ENCODE measurements at places on chromosomes 11 and 22.

DNA sequence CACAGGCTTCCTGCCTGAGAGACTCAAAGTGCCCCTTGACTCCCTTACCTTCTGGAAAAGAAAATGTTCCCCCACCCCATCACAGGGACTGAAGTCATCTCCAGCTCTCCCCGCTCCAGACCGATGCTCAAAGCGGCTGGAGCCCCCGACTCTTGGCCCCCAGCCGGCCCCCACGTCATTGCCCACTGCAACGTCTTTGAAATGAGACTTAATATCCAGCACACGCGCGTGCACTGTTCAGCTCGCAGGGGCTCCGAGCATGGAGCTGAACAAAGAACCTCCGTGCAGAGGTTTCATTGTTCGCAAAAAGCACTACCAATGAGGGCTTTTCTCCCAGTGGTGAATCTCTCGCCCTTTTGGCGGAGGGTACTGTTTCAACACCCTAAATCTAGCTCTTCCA is 313.4 kb upstream of the SORL1-AS1 start:
- no peak for DNase-seq

DNA sequence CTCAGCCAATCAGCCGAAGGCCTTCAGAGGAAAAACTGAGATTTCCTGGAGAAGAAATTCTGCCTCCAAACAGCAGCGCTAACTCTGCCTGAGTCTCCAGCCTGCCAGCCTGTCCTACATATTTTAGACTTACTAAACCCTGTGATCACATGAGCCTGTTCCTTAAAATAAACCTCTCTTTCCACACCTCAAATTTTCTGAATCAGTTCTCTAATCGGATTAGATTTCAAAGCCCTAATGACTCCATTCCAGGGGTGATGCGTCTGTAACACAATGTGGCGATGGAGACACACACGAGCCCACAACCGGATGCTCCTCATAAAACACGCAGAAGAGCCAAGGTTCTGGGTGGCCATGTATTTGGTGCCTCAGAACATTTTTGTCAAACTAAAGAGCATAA is 1371.2 kb downstream of the BRD1 start:
- DNase-seq, result no peak

DNA sequence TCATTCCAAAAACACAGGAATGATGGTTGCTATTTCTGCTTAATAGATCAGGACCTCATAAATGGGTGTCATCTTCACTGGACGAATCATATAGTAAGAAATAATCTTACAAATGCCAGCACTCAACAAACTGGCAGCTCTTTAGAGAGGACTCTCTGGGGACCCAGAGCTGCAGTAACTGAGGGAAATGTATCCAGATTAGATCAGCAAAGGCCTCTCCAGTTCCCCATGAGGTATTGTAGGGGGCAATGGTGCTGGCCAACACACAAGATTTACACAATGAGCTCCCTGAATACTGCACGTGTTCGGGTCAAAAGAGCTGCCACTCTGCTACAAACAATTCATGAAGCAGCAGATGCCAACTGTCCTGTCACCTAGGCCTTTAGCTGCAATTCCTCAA is 110.2 kb downstream of the RBFOX2 start:
- DNase-seq, result no peak

DNA sequence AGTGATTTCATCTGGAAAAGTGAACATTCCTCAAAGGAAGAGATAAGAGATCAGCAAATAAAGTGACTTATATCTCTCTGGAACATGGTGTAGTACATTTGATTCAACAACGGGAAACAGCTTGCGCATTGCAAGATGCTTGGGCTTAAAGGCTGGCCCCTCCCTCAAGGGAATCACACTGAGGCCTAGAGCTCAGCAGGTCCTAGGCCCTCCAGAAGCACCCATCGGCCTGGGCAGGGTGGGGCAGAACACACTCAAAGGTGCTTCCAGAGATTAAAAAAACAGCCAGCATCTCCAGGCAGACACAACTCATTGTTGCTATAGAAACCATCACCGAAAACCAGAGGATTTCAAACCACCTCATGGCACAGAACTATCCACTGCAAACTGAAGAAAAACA is 69.0 kb upstream of the ARFGAP3 start:
- no peak for DNase-seq

GRCh38 chr11:60182541-60183330 is at the start of gene MS4A6A:
TSS of gene MS4A6A (minus strand) at chr11:60183083. CDS start at chr11:60181727, 1,356 bp downstream.
- DNase-seq, result no peak

DNA sequence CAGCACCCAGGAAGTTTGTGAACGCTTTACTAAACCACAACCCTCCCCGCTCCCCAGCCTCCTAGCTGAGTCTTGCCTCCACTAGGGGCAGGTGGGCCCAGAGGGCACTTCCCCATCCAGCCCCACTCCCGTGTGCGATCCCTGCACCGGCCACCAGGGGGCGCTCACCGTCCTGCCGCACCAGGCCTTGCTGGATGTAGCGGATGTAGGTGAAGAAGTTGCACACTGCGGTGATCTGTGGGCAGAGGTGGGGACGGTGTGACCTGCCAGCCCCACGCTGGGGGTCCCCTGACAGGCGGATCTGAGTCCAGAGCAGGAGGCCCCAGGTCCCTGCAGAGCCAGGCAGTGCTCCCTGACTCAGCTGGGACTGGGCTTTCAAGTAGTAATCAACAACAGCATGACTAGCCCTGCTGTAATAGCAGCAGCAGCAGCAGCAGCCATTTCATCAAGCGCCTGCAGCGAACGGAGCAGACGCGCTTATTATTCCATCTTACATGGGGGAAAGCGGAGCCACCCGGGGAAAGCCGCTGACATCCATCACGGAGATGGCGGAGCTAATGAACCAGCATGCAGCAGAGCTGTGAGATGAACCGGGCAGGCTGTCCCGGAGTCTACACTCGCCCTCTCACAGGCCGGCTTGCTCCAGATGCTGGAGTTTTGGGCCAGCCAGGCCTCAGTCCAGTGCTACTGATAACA is 7.9 kb upstream of the FADS3 start:
- peak; percentile 92 for DNase-seq

- DNase-seq, result no peak
Measured at GRCh38 chr11:64750361-64751054, 6.6 kb upstream of the RASGRP2 start.

DNA sequence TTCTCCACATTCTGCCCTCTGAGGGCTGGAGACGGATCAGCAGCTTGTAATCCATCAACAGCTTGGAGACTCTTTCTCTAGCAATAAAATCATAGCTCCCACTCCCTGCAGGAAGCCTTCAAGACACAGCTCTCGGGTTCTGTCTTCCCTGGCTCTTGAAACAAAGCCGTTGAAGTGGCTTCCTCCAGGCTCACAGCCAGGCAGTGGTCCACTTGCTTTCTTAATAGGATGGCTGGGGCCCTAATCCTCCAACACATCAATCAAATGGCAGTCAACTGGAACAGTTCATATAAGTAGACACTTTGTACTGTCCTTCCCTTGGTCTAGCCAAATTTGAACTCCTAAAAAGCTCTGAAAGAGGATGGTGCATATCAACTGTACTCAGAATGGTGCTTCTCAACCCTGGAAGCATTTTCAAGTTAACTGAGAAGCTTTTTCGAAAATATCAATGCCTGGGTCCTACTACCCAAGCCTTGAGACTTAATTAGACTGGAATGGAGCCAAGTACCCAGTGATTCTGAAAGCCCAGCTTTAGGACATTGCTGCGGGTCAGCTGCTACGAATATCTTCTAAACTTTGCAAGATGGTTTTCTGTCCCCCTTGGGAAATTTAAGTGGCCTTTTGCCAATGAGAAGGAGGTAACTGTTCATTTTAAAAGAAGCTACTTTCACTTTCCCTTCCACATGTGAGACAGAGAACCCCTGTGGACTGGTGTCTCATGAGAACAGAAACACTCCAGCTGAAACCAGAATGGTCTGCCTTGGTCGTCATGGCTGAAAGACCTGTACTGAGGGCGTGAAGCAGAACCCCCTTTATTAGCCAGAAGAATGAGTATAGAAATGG is 74.7 kb downstream of the SC5D start:
- DNase-seq, result peak; percentile 52

DNA sequence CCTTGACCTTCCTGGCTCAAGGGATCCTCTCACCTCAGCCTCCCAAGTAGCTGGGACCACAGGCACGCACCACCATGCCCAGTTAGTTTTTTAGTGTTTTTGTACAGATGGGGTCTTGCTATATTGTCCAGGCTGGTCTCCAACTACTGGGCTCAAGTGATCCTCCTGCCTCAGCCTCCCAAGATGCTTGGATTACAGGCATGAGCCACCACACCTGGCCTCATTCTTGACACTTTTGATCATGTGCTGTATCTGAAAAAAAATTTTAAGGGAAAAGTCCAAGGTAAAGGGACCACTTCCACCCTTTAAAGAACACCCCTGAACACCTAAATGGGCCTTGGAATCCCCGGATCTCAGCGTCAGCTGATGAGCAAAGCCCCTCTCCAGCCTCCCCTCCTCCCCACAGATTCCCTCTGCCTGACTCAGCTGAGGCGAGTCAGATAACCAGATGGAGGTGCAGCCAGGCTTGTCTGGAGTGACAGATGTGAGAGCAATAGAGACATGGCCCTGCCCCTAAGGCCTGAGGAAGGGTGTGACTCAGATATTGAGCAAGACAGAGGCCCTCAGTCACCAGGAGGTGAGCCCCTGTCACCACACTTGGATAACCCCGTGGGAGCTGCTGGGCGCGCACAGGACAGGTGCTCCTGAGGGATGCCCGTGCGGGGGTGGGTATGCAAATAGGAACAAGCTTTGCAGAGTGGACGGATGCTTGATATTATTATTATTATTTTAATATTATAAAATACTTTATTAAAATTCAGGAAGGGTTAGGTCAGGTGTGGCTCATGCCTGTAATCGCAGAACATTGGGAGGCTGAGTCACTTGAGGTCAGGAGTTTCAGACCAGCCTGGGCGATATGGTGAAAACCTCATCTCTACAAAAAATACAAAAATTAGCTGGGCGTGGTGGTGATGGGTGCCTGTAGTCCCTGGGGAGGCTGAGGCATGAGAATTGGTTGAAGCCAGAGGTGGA is 5.0 kb upstream of the CCDC88B start:
- peak; percentile 91 for DNase-seq

DNA sequence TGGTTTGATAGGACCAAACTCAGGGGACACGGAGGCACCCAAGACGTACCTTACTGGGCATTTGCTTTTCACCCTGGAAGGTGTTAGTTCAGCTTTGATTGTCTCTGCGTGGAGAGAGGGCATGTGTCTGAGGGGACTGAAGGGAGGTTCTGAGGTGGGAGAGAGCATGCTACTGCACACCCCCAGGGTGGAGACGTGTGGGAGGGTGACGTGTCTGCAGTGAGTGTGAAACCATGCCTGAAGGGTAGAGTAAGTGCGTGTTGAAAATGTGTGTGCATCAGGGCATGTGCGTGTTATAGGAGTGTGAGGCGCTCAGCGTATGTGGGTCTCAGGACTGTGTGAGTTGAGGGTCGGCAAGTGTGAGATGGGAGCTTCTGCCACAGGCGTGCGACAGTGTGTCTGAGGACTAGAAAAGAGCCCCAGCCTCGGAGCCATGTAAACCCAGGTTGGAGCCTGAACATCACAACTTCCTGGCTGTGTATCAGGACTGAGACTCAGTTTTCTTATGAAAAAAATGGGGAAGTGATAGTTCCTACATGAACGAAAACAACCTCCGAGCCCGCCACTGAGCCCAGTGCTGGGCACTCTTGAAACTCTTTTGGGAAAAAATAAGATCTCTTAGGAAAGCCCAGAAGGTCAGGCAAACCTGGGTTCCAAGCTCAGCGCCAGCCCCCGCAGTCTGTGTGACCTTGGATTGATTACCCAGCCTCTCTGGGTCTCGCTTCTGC is 11.8 kb upstream of the KCNJ11 start:
- DNase-seq, result peak; percentile 47

DNA sequence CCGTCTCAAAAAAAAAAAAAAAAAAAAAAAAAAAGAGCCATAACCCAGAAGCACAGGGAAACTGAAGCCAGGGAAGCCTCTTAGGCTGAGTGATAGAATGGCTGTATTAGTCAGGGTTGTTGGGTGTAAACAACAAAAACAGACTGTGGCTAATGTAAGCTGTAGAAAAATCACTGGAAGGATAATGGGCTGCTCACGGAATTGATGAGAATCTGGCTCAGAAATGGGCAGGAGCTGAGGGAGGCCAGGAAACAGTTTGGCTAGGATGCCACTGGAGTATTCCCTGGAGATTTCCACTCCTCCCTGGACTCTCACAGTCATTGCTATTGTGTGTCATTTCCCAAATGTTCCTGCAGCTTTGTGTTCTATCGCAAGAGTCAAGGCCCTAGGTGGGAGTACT is 22.4 kb downstream of the SLC22A6 start:
- DNase-seq, result no peak

DNA sequence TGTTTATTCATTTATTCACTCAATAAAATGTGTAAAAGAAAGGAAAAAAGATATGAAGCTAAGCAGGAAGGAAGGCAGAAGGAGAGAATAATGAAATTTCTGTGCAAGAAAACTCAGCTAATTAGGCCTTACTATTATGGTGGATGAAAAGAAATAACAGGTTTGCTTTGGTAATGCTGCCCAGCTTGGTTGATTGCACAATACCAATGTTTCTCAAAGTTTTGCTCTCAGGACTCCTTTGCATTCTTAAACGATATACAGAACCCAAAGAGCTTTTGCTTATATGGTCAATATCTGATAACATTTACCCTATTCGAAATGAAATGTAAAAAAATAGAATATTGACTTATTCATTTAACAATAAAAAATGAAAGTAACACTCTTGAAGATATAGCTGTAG is 7.3 kb upstream of the CTSC start:
- DNase-seq, result no peak

DNA sequence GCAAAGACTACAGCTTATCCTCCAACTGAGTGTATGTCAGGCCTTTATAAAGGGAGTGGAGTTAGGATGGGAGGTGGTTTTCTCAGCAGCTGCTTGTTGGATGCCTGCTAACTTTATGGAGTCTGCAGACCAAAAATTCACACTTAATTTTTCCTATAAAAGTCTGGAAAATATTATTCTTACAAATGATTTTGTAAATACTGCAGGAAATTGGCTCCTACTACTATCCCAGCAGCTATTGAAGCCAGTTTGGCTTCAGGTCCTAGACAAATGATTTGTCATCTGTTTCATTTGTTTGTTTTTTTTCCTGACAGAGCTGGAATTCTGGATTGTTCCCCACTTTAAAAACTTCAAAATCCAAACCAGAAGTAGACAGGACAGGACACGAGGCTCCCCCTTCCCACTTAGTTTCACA is 292.5 kb downstream of the TMEM135 start:
- DNase-seq, result no peak

GRCh38 chr11:119258180-119258579 is 52.0 kb downstream of the CBL start:
- DNase-seq, result no peak

- no peak for DNase-seq
Measured at GRCh38 chr11:74773476-74773875, 24.8 kb downstream of the RNF169 start.

DNA sequence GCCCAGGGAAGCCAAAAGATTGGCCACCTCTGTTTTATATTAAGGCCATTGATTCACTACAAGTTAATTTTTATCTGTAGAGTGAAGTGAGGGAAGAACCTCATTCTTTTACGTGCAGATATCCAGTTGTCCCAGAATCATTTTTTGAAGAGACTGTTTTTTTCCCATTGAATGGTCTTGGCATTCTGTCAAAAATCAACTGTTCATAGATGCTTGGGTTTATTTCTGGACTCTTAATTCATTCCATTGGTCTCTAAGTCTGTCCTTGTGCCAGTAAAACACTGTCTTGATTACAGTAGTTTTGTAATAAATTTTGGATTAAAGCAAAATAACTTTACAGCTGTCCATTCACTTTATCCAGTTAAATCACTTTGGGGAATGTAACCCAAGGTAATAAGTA is 26.8 kb downstream of the WBP2NL start:
- DNase-seq, result no peak
